ENCODE measurements at places on chromosomes 7 and 10.

DNA sequence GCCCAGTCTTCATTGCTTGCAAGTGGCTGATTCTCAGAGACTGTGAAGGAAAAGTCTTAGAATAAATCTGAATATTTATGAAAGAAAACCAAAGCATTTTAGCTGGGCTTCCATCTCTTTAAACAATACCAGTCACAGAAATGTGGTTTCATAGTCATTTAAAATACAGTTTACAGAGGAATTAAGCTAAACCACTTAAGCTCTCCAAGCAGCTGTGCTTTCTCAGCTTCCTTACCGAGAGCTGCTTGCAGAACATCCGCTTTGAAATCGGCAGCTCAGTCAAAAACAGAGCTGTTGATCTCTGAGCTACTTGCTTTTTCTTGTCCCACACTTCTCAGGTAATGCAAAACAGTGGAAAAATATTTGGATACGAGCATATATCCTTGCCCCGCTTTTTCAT is 134.5 kb downstream of the DYNC1I1 start:
- DNase-seq, result no peak

GRCh38 chr7:73770002-73770859 is at the start of gene CLDN3:
TSS of gene CLDN3 (minus strand) at chr7:73770270. CDS start at chr7:73770049, 221 bp downstream.
- DNase-seq, result no peak

DNA sequence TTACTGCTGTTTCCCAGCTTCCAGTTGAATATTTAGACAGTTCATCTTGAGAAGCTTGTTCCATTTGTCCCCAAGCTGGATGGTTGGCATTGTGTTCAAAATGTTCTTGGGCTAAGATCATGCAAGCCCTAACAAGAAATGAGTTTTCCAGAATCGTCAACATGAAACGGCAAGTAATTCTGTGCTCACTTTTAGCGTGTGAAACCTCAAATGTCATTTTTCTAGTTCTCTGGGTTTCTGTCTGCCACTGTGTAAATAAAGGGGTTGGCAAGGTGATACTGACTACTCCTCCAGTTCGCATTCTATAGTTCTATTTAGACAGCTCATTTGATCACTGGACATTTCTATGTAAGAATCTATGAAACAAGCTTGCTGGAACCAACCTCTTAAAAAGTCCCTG is 194.0 kb downstream of the AHR start:
- no peak for DNase-seq

DNA sequence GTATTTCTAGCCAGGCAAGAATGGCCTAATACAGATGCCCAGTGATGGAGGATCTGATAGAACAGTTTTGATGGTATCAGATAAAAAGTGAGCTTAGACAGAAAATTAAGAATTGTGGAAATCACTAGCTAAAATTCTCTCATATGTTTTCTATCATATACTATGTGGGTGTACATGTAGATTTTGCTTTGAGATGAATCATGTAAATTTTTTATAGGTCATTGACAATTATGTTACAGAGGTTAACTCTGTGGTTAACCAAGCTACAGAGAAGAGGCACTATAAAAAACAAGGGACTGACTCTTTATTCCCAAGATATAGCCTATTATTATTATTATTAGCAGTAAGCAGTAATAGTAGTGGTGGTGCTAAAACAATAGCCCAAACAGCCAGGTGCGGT is 156.5 kb downstream of the ITGA8 start:
- DNase-seq, result no peak

- DNase-seq, result no peak
Measured at GRCh38 chr7:27527348-27527714, 135.4 kb downstream of the HIBADH start.

GRCh38 chr10:70308121-70309060 is 24.6 kb upstream of the NPFFR1 start:
- peak; percentile 37 for DNase-seq

GRCh38 chr10:119657725-119658124 is 6.5 kb downstream of the BAG3 start:
- no peak for DNase-seq

DNA sequence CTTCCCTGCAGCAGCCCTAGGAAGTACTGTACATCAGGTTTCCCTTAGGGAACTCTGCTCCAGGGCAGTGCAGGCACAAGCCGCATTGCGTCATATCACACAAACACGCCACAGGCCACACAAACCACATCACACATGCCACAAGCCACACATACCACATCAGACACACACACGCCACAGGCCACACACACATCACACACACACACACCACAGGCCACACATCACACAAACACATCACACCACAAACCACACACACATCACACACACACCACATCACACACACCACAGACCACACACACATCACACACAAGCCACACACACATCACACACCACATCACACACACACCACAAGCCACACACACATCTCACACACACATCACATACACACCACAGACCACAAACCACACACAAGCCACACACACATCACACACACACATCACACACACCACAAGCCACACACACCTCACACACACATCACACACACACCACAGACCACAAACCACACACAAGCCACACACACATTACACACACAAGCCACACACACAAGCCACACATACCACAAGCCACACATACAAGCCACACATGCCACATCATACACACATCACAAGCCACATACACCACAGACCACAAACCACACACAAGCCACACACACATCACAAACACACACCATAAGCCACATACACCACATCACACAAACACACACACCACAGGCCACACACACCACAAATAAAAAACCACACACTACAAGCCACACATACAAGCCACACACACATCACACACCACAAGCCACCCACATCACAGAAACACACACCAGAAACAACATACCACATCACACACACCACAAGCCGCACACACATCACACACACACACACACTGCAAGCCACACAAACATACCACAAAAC is 53.4 kb downstream of the TMEM209 start:
- DNase-seq, result peak; percentile 44

GRCh38 chr10:9579110-9579705 is 1438.5 kb upstream of the CELF2 start:
- no peak for DNase-seq

DNA sequence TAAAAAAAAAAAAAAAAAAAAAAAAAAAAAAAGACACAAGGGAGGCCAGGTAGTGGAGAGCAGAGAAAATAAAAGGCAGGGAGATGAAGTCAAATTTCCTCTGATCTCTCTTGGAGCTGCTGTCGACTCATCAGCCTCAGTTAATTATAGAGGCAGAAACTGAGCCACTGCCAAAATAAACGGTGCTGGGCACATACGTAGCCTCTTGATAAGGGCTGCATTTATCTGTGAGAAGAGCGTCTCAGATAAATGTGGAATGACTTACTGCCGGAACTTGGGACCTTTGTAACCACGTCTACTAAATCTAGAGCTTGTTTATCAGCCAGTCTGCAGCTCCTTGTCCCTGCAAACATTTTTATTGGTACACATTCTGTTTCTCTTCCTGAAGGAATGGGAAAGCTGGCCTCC is 162.3 kb downstream of the BAMBI start:
- peak; percentile 87 for DNase-seq

GRCh38 chr10:15843695-15844094 is 16.6 kb downstream of the MINDY3 start:
- peak; percentile 51 for DNase-seq

GRCh38 chr7:132190683-132191082 is 385.6 kb downstream of the PLXNA4 start:
- DNase-seq, result no peak

DNA sequence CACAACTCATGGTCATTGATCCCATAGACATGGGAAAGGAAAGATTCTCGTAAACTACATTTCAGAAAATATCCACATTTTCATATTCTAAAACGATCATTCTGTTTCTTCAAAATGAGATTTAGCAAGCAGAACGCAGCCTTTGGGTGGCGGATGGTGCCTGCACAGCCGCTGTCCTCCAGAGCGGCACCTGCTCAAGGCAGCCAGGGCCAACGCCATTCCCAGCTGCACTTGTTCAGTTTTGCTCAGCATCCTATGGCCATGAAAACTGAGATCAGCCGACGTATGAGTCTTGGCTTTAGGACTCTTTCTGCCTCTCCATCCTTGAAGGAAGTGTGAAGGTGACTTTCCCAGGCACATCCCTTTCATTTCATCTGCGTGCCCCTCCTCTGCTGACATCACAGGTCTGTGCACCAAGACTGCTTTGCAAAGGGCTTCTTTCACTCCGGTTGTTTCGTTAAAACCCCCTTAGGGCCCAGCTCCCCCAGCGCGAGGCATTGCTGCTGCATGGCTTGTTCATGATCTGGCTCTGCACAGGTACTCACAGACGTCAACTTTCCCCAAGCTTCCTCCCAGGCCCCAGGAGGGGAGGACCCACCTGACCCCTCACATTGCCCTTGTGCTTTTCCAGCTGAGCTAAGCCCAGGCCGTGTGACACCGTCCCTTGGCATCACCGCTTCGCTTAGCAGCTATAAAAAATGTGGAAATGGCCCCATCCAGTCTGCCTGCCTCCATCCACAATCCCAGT is 37.2 kb downstream of the TCERG1L start:
- DNase-seq, result no peak

DNA sequence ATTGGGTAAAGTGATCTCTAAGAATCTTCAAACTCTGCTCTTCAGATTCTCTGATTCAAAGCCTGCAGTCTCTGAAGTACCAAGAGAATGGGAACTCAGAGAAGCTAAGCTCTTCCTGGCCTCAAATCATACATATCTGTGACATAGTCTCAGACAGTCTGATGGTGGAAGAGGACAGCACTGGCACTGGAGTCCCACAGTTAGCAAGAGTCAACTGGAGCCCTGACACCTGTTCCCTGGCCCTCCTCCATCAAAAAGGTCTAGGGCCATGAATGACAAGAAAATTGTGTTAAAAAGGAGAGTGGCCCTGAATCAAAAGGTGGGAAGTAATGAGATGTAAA is 37.7 kb downstream of the PRSS2 start:
- DNase-seq, result peak; percentile 42

GRCh38 chr7:25014756-25015155 is 34.8 kb upstream of the OSBPL3 start:
- no peak for DNase-seq

DNA sequence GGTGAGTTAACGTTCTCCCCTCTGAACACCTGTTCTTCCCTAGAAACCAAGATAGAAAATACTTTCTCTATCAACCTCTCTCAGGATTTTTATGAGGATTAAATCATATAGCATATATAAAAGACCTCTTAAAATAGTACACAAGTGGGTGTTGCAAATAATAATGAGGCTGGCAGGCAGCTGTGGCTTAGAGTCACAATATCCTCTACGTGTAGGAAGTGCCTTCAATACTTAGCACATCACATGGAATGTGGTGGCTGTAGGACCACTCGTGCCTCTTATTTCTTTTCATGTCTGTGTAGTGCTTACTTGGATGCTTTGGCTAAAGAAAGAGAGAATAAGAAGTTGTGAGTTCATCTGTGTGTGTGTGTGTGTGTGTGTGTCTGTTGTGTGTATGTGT is 96.3 kb downstream of the PRLHR start:
- no peak for DNase-seq

DNA sequence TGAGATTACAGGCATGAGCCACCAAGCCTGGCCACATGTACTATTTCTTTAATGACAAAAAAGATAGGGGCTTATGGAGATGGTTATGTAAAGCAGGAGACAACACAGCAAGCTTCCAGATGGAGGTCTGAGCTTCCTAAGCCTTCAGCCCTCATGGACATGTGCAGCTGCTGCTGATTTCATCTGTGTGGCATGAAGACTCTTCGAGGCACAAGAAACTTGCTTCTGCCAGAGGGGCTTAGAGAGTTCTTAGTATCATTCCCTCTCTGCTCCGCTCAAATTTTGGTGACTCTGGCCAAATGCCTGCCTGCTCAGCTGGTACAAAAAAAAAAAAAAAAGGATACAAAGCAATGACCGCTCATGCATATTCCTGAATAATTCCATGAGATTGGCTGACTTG is 552.5 kb downstream of the TYW1 start:
- DNase-seq, result no peak

- DNase-seq, result peak; percentile 5
Measured at GRCh38 chr7:33831389-33832141, 73.8 kb upstream of the BMPER start.

DNA sequence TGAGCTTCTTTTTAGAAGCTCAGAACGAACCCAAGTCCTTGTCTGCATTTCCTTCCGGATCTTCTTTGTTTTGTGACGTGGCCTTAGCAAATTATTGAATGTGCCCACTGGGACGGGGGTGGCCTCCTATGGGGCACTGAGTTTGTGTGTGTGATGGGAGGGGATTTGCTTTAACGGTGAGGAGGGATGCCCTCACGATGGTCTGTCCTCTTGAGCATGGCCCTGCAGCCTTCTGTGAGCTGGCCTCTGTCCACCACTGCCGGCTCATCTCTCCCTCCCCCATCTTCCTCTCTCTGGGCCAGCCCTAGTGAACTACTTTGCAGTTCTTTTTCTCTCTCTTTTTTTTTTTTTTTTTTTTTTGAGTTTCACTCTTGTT is 62.9 kb upstream of the MKRN1 start:
- DNase-seq, result no peak

DNA sequence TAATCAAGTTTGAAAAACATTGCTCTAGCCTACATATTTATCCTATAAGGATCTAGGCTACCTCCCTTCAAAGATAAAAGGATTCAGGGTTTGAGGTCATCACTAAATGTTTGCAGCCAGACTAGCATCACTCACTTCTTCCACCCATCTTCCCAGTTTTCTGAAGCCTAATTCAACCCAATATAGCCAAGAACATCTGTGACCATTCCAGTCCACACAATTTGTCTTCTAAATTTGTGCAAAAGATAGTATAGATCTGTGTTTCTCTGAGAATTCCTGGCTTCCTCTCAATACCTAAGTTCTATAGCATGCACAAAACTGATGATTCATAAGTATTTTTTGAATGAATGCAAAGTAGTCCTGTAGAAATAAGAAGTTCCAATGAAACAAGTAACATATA is 103.0 kb upstream of the CDK1 start:
- DNase-seq, result no peak

DNA sequence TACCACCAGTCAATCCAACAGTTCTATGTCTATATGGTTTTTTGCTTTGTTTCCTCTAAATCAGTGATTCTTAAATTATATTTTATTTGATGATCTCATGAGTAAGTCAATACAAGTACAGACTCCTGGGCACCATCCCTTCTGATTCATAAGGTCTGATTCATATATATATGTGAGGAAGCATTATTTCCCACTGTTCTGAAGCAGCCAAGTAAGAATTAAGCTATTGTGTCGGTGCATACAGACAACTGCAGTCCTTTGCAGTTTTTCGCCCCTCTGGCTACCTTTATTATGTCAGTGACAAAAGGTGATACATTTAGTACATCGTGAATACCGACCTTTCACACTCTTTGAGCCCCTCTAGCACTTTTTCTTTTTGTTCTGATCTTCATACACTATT is 1079.6 kb upstream of the C7orf33 start:
- DNase-seq, result no peak

GRCh38 chr10:46560952-46561351 is 4.5 kb upstream of the GPRIN2 start:
- no peak for DNase-seq

- no peak for DNase-seq
Measured at GRCh38 chr7:51013218-51013786, 230.6 kb upstream of the GRB10 start.

DNA sequence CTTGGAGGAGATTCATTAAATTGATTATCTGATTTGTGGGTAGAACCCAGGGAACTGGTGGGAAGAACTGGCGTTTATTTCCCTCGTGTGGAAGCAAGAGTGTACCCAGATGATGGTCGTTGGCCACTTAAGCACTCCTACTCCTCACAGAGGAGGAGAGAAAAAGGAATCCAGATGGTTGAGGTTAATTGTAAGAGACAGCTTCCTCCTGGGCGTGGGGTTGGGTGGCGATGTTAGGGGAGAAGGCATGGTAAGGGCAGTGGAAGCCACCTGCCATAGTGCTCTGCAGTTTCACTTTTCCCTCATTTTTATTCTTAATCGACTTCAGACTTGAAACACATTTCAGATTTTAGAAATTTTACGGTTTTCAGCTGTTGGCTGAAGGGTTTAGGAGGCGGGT is 104.1 kb downstream of the DOCK1 start:
- DNase-seq, result peak; percentile 7

All from hematopoietic multipotent progenitor cell treated with erythropoietin and hydrocortisone succinate and interleukin-3 and kit ligand, for 4 days (in vitro differentiated cells).